Cardiac muscle cell (in vitro differentiated cells and primary cell): ENCODE measurements at places on chromosomes 11 and 22. TPM values are rescaled to one million over a fixed set of nuclear protein-coding genes. Genes with fewer than 3 reads are reported as not detected.

Gene NELL1
- 2.1 and 7.4 TPM in 2 replicates for total RNA-seq

Gene OR5L1
- not detected in 2 replicates for total RNA-seq

Gene RBMXL2
- 0.25 and 0.54 TPM in 2 replicates for total RNA-seq

Gene TNKS1BP1
- 58.9 and 69.1 TPM in 2 replicates for total RNA-seq

Gene MUC5AC
- total RNA-seq, result not detected in 2 replicates

Gene LGR4
- 84.2 and 89.3 TPM in 2 replicates for total RNA-seq

Gene OR10A3
- total RNA-seq, result not detected in 2 replicates

GRCh38 chr11:119901657-119902577 is 172.9 kb upstream of the NECTIN1 start:
- DNase-seq, result no peak

GRCh38 chr11:9814108-9814507 is 150.2 kb downstream of the SWAP70 start:
- DNase-seq, result no peak

- no peak for DNase-seq
These were observed 97.4 kb downstream of the NTM start for GRCh38 chr11:131467645-131468394.

DNA sequence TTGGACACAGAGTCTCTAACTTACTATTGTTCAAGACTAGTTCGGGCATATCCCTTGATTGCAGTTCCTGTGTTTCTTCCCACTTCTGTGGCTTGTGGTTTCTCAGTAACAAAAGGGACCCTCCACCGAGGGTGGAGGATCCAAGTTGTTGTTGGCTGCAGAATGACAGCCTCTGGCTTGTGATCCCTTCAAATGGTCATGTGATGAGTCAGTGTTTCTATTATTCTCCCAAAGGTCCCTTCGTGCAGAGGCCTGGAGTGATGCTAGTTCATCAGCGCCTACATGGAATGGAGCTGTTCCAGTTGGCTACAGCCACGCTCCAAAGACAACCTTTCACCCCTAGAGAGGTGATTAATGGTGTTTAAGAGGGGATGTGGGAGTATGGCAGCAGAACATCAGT is 2.6 kb upstream of the VWCE start:
- peak; percentile 97 for DNase-seq

DNA sequence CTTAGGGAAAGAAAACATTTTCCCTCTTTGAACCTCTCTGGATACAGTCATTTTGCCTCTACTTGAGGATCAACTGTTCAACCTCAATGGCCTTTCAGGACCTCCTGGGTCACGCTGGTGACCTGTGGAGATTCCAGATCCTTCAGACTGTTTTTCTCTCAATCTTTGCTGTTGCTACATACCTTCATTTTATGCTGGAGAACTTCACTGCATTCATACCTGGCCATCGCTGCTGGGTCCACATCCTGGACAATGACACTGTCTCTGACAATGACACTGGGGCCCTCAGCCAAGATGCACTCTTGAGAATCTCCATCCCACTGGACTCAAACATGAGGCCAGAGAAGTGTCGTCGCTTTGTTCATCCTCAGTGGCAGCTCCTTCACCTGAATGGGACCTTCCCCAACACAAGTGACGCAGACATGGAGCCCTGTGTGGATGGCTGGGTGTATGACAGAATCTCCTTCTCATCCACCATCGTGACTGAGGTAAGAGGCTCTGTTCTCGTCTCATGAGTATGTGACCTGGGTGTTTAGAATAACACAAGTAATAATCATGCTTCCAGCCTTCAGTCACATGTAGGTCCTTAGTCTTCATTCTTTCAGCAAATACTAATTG is 495 bp downstream of the SLC22A9 start:
- no peak for DNase-seq

DNA sequence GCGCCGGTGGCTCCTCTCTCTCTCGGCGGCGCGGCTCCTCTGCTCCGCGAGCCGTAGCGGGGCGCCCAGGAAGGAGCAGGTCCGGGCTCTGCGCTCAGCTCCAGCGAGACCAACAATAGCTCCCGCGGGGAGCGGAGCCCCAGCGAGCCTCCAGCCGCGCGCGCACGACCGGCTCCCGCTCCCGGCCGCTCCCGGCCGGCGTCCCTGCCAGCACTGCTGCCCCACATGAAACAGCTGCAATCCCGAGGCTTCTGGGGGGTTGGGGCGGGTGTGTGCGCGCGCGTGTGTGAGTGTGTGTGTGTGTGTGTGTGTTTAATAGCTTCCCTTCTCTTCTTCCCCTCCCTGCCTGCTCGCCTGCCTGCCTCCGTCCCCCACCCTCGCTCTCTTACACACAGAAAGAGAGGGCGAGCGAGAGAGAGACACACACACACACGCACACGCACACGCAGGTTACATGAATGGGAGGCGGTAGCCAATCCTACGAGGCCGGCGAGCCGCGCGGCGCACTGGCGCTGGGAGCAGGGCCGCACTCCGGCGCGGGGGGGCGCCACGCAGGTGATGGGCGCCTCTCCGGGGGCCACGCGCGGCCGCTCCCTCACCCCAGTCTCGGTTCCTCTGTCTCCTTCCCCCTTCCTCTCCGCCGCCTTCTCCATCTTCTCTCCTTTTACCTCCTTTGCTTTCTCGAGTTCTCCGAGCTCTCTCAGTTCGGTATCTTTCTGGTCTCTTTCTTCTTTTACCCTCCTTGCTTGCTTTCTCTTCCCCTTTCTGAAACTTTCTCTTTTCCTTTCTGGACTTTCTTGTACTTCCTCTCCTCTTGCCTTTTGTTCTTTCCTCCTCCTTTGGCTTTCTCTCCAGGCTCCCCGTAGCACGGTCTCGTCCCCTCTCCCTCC is at the start of gene TENM4:
Gene TENM4 (minus strand): TSS at position 460 of the 890 bp plus-strand sequence. CDS start 371,086 bp downstream, outside the sequence.
- DNase-seq, result peak; percentile 73

- DNase-seq, result no peak
These were observed 38.7 kb downstream of the DDI1 start for GRCh38 chr11:104075091-104075490.

DNA sequence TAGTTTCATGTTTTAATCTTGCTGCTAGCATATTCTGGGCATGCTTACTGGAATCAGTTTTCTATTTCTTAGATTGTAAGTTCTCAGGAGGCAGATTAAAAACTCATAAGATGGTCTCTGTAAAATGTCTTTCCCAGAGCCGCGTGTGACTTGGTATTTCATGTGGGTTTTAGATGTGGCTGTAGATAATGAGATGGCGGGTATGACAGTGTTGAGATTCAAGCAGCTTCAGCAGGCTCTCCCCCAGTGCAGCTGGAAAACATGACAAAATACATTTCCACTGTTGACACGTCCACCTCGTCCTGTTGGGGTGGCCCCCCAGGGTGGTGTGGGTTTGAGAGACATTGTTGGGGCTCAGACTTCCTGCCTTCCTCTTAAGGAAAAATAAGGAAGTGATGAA is 106.8 kb downstream of the KIRREL3 start:
- no peak for DNase-seq

DNA sequence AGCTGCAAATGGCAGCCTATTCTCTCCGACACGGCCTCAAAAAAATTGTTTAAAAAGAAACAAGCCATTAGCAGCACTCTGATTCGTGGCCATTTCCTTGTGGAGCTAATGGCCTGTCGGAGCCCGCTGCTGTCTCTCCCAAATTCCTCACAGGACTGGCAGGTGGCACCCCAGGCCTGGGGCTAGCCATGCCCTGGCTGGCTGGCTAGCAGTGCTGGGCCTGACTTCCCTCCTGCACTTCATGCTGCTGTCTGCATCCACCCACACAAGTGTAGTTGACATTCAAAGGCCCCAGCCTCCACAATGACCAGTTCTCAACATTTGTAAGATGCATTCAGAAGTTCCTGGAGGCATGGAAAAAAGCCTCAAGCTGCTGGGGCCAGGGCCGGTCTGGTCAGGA is 61.5 kb downstream of the SMCO4 start:
- DNase-seq, result no peak

GRCh38 chr11:12845739-12846358 is 163.3 kb upstream of the RASSF10 start:
- DNase-seq, result peak; percentile 42

DNA sequence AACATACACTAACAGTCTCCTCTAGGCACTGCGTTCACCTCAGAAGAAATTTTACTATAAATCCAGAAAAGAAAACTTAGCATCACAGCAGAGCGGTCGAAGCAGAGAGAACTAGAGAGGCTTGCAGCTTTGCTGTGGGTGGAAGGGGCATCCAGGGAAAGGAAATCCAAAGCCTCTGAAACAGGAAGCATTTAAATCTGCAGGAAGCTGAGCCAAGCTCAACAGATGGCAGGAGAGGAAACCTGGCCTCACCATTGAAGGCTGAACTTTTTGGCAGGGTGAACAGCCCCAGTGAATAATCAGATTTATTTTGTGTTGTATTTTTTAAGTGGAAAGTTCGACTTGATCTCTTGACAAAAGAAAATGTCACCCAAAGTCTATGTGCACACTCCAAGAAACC is 858.1 kb downstream of the OPCML start:
- no peak for DNase-seq

DNA sequence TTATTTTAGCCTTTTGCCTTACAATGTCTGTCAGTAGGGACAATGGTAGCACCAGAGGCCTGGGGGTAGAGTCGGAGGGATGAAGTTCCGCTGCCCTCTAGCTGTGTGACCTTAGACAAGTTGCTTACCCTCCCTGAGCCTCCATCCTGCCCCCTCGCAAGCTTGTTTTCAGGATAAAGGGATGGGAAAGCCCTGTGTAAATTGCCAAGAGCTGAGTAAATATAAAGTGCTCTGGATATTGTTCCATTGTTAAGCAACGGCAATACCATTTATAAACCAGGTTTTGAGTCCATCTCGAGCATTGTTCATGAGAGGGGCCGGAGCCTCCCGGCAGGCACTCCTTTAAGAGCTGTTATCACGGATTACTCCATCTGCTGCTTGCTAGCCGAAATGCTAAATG is 72.9 kb downstream of the ZBTB16 start:
- peak; percentile 49 for DNase-seq

DNA sequence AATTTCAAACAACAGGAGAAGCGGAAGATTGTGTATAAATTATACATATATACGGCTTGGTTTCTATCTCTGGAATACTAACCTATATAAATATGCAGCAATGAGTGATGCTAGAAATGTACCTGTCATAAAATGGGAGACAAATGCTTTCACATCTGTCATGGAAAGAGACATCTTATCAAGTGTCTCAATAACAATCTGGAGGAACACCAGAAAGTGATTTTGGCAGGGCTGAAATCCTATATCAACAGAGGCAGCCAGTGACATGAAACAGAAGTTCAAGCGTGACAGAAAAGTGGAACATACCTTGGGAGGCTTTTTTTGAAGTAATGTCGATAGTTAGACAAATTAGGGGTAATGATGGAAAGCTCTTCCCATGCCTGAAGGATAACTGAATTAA is 834.6 kb downstream of the JRKL start:
- DNase-seq, result no peak

DNA sequence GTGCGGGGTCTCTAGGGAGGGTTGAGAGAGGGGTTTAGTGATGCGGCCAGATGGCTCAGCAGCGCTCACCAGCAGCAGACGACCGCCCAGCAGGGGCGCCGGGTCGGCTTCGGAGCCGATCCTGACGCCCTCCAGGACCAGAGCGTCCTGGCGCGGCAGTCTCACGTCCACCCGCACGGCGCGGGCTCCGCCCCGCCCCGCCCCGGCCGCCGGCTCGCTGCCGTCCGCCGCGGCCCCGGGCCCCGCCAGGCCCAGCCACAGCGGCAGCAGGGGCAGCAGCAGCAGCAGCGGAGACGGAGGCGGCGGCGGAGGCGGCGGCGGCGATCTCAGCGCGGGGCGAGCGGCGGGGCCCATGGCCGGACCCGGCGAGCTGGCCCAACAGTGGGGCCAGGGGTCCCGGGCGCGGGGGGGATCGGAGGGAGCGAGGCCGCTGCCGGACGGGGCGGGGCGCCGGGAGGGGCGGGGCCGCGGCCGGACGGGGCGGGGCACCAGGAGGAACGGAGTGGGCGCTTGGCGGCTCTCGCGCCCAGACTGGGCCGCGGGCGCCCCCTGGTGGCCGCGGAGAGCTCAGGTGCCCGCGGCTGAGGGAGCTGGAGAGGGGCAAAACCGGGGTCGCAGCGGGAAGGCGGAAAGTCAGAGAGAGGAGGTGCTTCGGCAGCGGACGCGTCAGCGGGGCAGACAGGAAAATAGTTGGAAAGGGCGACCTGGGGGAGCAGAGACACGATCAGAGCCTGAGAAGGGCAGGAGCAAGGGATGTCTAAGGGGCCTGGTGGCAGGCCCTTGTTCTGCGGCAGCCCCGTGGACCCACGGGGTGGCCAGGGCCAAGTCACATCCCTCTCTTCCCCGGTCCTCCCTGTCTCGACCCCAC is at the start of gene RNF215:
Gene RNF215 (minus strand): TSS at position 452 of the 868 bp plus-strand sequence. CDS start 98 bp downstream, at position 354.
- DNase-seq, result peak; percentile 85

GRCh38 chr11:128857341-128857740 is 9.8 kb downstream of the KCNJ1 start:
- no peak for DNase-seq

GRCh38 chr22:32583921-32584335 is 109.3 kb downstream of the FBXO7 start:
- peak; percentile 69 for DNase-seq

GRCh38 chr11:62256281-62256680 is 13.7 kb upstream of the SCGB2A2 start:
- DNase-seq, result no peak
